ENCODE measurements at places on chromosomes 6 and 20. TPM values are rescaled to one million over a fixed set of nuclear protein-coding genes. Genes with fewer than 3 reads are reported as not detected.
A peak's percentile ranks its signal among the peaks of the same experiment; 100 is the strongest.

- no peak for DNase-seq
- no peaks in the 10 kb centered on the region for H3K27me3 ChIP-seq
- H3K36me3 ChIP-seq: no peaks in the 10 kb centered on the region
- H3K27ac ChIP-seq: no peak overlapping the region
- no peak overlapping the region for H3K4me3 ChIP-seq
- H3K4me1 ChIP-seq: no peaks in the 10 kb centered on the region
Measured at GRCh38 chr6:7776509-7776908, 50.6 kb downstream of the BMP6 start.

DNA sequence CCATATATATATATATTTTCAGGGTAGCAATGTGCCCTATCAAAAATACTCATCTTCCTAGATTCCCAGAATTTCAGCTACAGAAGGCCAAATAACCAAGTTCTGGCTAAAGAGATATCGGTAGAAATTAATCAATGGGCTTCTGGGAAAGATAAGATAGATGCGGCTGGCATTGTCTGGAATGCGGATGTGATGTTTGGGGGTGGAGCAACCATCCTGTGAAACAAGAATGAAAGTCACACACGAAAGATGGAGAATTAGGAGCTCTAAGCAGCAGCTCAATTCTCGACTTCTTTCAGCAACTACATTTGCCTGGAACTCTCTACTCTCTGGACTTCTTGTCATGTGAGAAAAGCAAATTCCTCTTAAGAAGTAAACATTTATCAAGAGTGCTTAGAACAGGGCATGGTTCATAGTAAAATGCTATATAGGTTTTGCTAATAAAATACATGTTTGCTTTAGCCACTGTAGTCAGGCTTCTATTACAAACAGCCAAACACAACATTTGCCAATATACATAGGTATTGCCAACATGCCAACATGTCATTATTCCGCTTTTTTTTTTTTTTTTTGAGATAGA, 90.8 kb downstream of the CLIC5 start:
- H3K27me3 ChIP-seq: no peaks in the 10 kb centered on the region
- H3K4me1 ChIP-seq: peaks cover 14% of the 10 kb centered on the region
- DNase-seq: no peak
- H3K27ac ChIP-seq: no peak overlapping the region
- no peaks in the 10 kb centered on the region for H3K36me3 ChIP-seq
- no peak overlapping the region for H3K4me3 ChIP-seq

- no peaks in the 10 kb centered on the region for H3K27me3 ChIP-seq
- peaks cover 30% of the 10 kb centered on the region for H3K36me3 ChIP-seq
- peak; percentile 43 for DNase-seq
- H3K27ac ChIP-seq: peak overlapping the region; percentile 13
- no peak overlapping the region for H3K4me3 ChIP-seq
Measured at GRCh38 chr6:37319856-37320480, 33.8 kb upstream of the RNF8 start.

- no peak overlapping the region for H3K4me3 ChIP-seq
- H3K36me3 ChIP-seq: no peaks in the 10 kb centered on the region
- H3K27me3 ChIP-seq: no peaks in the 10 kb centered on the region
- no peak overlapping the region for H3K27ac ChIP-seq
- DNase-seq: no peak
- H3K4me1 ChIP-seq: no peaks in the 10 kb centered on the region
Measured at GRCh38 chr20:44228465-44229258, 18.1 kb upstream of the OSER1 start.

DNA sequence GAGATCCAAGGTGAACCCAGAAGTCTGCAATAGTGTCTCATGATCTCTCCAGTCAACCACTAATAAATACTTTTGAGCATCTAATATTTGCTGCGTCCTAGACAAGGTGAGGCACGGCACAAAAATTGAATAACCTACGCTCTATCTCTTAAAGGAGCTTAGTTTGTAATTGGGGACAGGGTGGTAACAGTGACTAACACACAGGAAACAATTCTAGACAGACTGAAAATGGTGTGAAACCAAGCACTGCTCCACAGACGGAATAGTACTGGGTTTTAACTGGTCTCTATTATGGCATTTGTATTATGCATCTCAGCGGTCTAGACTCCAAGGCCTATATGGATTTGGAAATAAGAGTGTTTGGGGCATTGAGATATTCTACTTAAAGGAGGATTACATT, 120.1 kb downstream of the CLIC5 start:
- H3K27ac ChIP-seq: no peak overlapping the region
- H3K4me3 ChIP-seq: no peak overlapping the region
- DNase-seq: no peak
- H3K36me3 ChIP-seq: no peaks in the 10 kb centered on the region

- peak overlapping the region; percentile 52 for H3K27ac ChIP-seq
- DNase-seq: peak; percentile 88
Measured at GRCh38 chr20:48722737-48723191, 105.0 kb downstream of the PREX1 start.

DNA sequence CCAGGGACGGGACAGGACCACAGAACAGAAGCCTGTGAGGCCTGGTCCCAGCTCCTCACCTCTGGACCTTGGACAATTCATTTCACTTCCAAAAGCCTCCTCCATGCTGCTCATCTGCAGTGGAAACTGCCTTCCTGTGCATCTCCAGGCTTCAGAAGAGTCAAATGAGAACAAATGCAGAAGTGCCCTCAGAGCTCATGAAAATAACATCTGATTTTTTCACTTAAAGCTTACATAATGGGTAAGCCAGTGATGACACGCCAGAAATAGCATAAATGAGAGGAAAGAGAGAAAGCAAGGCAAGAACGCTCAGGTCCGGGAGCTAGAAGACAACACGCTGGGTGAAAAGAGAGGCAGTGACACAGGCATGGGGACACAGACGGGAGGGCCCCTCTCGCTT, 7.9 kb downstream of the CNKSR3 start:
- no peaks in the 10 kb centered on the region for H3K27me3 ChIP-seq
- no peak overlapping the region for H3K27ac ChIP-seq
- H3K36me3 ChIP-seq: no peaks in the 10 kb centered on the region

GRCh38 chr6:24469811-24470210, 19.6 kb downstream of the GPLD1 start:
- H3K4me3 ChIP-seq: no peak overlapping the region
- no peaks in the 10 kb centered on the region for H3K4me1 ChIP-seq
- no peaks in the 10 kb centered on the region for H3K27me3 ChIP-seq
- no peaks in the 10 kb centered on the region for H3K36me3 ChIP-seq
- DNase-seq: no peak

DNA sequence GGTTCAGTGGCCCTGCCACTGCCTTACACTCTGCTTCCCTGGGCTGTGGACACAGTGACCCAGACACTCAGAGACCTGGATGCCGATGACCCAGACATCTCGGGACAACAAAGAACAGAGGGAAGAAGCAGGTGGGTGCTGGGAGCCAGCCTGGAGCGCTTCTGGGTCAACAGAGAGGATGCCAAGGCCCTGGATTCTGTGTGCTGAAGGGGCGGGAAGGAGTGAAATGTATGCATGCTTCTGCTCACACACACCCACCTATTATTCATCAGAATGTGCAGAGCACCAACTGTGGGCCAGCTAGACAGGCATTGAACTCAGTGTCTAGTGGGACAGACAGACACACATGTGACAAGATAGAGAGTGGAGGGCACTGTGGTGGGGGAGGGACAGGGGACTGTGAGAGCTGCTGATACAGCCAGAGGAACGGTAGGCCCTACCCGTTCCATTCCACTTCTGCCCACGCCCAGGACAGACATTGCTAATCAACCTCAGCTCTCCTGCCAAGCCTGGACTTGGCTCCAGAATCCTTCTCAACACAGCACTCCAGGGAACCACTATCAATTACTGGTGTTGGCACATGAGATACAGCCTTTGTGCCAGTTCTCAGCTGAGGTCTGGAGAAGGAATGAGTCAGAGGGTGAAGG, 20.2 kb downstream of the KCNK15 start:
- H3K4me3 ChIP-seq: no peak overlapping the region
- H3K27ac ChIP-seq: no peak overlapping the region
- peaks cover 20% of the 10 kb centered on the region for H3K27me3 ChIP-seq
- no peaks in the 10 kb centered on the region for H3K4me1 ChIP-seq
- DNase-seq: peak; percentile 16

GRCh38 chr20:64140061-64140931, 24.0 kb upstream of the MYT1 start:
- DNase-seq: no peak
- H3K4me3 ChIP-seq: no peak overlapping the region
- H3K27ac ChIP-seq: no peak overlapping the region
- H3K36me3 ChIP-seq: no peaks in the 10 kb centered on the region
- peaks cover 8% of the 10 kb centered on the region for H3K27me3 ChIP-seq

DNA sequence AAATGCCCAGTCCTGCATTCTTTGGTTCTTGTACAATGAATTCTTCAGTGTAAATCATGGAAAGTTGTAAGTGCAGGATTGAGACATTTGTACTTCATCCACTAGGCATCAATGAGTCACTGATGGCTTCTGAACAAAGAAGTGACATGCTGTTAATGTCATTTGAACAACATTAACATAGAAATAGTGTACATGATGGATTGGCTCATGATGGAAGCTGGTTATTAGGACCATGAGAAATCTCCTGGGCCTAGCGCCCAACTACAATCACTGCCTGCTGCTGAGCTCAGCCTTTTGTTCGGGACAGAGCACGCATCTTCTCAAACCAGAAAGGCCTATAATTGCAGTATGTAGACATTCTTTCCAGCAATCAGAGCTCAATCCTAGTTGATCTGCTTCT, 316.8 kb upstream of the TSHZ2 start:
- no peaks in the 10 kb centered on the region for H3K4me1 ChIP-seq
- no peaks in the 10 kb centered on the region for H3K36me3 ChIP-seq
- no peak overlapping the region for H3K4me3 ChIP-seq

GRCh38 chr6:148306286-148306685, 36.4 kb upstream of the SASH1 start:
- 0 out of 2 replicates have a peak, but pooled peaks cover 5% of the 10 kb centered on the region for H3K36me3 ChIP-seq
- no peak for DNase-seq
- peaks cover 57% of the 10 kb centered on the region for H3K4me1 ChIP-seq
- peak overlapping the region; percentile 52 for H3K27ac ChIP-seq

- no peaks in the 10 kb centered on the region for H3K36me3 ChIP-seq
- H3K4me3 ChIP-seq: no peak overlapping the region
- H3K27me3 ChIP-seq: no peaks in the 10 kb centered on the region
- no peak overlapping the region for H3K27ac ChIP-seq
- no peaks in the 10 kb centered on the region for H3K4me1 ChIP-seq
Measured at GRCh38 chr20:20213526-20214121, 154.3 kb upstream of the INSM1 start.

- H3K27me3 ChIP-seq: no peaks in the 10 kb centered on the region
- no peak overlapping the region for H3K27ac ChIP-seq
- no peak overlapping the region for H3K4me3 ChIP-seq
- DNase-seq: no peak
- no peaks in the 10 kb centered on the region for H3K4me1 ChIP-seq
Measured at GRCh38 chr6:65633501-65633900, 73.5 kb downstream of the EYS start.

DNA sequence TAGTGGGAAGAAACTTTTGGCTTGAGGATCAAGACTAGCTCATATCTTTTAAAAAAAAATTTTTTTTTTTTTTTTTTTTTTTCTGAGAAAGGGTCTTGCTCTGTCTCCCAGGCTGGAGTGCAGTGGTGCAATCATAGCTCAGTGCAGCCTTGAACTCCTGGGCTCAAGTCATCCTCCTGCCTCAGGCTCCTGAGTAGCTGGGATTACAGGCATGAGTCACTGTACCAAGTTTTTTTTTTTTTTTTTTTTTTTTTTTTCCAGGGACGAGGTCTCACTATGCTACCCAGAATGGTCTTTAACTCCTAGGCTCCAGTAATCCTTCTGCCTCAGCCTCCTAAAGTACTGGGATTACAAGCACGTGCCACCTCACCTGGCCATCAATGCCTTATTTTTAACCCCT, 27.9 kb downstream of the GCLC start:
- H3K36me3 ChIP-seq: 0 out of 2 replicates have a peak, but pooled peaks cover 7% of the 10 kb centered on the region
- H3K4me3 ChIP-seq: no peak overlapping the region
- H3K27me3 ChIP-seq: no peaks in the 10 kb centered on the region

DNA sequence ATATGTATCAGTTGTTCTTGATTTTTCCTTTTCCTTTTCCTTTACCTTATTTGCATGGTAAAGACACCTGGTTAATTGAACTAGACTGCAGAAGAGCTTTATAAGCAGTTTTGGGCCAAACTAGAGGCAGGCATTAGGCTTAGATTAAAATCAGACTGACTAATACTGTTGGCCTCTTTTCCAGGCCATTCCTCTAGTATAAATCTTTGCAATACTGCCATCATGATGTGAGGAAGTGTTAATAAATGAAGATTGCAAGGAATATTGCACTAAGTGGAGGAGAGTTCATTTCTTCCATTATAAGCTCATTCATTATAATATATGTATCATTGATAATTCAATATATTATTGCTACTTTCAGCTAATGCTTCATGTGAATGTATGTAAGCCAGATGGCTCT, 163.8 kb downstream of the MMUT start:
- no peak overlapping the region for H3K27ac ChIP-seq
- no peaks in the 10 kb centered on the region for H3K36me3 ChIP-seq
- H3K4me1 ChIP-seq: no peaks in the 10 kb centered on the region
- H3K4me3 ChIP-seq: no peak overlapping the region
- H3K27me3 ChIP-seq: no peaks in the 10 kb centered on the region

DNA sequence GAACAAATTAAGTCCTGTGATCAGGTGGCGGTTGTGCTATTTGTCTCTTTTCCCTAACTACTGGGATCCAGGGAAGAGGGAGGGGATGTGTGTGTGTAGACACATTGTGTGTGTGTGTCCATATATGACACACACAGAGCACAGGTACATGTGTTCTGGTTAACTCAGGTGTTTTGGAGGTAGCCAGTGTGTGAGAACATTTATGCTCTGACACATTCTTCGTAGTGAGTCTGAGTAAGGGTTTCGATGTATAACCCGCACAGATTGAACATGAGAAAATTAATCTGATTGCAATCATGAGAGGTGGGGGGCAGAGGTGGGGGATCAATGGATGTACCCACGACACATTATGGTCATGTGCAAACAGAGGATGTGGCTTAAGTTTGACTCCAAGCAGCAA, 12.6 kb downstream of the ZC3H12D start:
- no peak overlapping the region for H3K4me3 ChIP-seq
- no peak for DNase-seq
- no peaks in the 10 kb centered on the region for H3K27me3 ChIP-seq
- no peak overlapping the region for H3K27ac ChIP-seq

GRCh38 chr6:160267102-160267501, 8.5 kb upstream of the SLC22A2 start:
- no peak overlapping the region for H3K4me3 ChIP-seq
- H3K27me3 ChIP-seq: no peaks in the 10 kb centered on the region
- H3K4me1 ChIP-seq: no peaks in the 10 kb centered on the region
- no peak overlapping the region for H3K27ac ChIP-seq
- DNase-seq: no peak

Gene CRNKL1
- total RNA-seq: 33.9 TPM

Gene KHDC1
- 0.13 TPM for total RNA-seq

Gene MLN
- total RNA-seq: not detected

Gene ECT2L
- not detected for total RNA-seq

Gene NRSN1
- not detected for total RNA-seq

Gene TBX18
- 16.2 TPM for total RNA-seq

Gene B3GALT4
- total RNA-seq: 2.7 TPM

Gene LY6G5C
- total RNA-seq: 1.7 TPM

Gene RSPH9
- not detected for total RNA-seq
